Jurkat, Clone E6-1 (cell line): ENCODE measurements at places on chromosomes 12 and 14.
A peak's percentile ranks its signal among the peaks of the same experiment; 100 is the strongest.

- no peak for DNase-seq
Observed at GRCh38 chr12:33486058-33486457, 46.4 kb upstream of the SYT10 start.

GRCh38 chr12:132597333-132598316 is 12.8 kb downstream of the LRCOL1 start:
- DNase-seq = peak; percentile 27

DNA sequence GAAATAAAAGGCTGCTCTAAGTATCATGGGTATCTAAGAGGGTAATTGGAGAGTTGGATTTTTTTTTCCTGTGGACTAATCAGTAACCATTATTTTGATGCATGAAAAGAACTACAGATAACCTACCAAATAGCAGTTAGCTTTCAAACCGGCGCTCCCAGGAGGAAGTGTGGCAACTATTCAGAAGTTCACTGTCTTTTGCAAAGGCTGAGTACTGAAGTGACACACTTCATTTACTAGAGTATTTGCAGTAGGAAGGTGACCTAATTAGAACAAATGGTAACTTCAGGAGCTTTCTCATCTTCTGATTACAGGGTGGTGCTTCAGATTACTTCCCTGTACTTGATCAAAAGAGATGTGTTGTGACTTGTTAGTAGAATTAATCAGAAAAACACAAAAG is 87.7 kb downstream of the PELI2 start:
- DNase-seq = no peak

DNA sequence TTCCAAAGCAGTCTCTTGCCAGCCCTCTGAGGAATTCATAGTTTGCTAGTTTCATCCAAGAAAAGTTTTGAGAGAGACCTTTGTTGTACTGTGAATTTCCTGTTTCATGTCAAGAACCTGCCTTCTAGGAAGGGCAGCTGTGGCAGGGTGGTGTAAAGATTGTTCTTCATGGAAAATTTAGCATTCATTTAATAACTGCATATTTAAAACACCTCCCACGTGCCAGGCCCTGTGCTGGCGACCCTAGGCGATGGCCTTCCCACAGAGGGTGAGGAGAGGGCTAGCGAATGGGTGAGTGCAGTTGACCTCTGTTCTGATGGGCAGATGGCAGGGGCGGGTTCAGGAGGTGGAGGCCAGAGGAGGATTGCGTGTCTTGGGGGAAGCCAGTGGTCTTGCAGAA is 43.2 kb downstream of the MLXIP start:
- no peak for DNase-seq

DNA sequence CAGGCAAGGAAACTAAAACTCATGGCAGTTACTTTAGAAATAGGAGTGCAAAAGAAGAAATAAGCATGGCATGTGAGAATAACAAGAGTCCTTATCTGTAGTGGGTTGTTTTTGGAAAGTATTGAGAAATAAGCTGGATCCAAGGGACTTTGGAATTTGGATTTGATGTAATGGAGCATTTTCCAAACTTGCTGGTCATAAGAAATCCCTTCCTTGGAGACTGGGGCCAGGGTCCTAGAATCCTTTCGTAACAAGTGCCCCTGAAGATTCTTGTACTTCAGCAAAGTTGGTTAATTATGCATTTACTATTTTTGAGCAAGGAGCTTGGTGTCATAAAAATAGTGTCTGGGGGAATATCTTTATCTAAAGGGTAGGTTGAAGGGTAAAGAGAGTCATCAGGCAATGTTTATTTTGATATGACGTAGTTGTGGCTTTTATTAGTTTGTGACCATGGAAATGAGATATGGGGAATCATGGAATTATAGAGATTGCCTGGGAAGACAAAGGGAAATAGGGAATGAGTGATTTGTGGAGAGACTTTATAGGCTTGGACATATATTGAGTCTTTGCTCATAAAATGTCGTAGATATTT is 53.9 kb downstream of the WNK1 start:
- no peak for DNase-seq

DNA sequence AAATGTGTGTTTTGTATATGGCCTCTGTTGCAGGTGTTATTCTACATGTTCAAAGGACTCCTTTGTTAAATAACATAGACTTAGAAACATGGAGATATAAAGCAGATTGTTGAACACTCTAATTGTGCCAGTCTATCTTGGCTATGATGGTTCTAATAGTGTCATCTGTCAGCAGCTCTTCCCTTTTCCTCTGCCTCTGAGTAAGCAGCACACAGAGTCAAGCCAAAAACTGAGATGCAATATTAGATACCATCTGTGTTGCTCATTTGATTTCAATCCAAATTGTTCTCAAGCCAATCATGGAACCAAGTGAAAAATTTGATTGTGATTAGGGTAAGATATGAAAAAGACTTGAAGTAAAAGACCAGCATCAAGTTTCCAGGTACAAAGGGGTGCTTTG is 871.1 kb upstream of the MGAT4C start:
- no peak for DNase-seq

DNA sequence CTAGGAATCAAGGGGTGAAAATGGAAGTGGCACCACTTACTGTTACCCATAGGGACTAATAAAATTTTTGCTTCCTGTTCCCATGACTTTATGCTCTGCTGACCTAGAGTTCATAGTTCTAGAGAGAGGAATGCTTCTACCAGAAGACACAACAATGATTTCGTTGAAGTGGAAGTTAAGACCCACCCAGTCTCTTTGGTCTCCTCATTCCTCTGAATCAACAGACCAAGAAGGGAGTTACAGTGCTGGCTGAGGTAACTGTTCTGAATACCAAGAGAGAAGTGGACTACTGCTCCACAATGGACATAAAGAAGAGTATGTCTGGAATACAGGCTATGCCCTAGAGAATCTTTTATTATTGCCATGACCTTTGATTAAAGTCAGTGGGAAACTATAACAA is 23.5 kb upstream of the DYRK2 start:
- no peak for DNase-seq

- DNase-seq = no peak
Observed at GRCh38 chr12:101697197-101697929, at the start of gene CHPT1. TSS of gene CHPT1 (plus strand) at chr12:101697640. CDS start at chr12:101697862, 222 bp downstream.
